ENCODE measurements at places on chromosomes 16 and 17. TPM values are rescaled to one million over a fixed set of nuclear protein-coding genes. Genes with fewer than 3 reads are reported as not detected.
A peak's percentile ranks its signal among the peaks of the same experiment; 100 is the strongest.

DNA sequence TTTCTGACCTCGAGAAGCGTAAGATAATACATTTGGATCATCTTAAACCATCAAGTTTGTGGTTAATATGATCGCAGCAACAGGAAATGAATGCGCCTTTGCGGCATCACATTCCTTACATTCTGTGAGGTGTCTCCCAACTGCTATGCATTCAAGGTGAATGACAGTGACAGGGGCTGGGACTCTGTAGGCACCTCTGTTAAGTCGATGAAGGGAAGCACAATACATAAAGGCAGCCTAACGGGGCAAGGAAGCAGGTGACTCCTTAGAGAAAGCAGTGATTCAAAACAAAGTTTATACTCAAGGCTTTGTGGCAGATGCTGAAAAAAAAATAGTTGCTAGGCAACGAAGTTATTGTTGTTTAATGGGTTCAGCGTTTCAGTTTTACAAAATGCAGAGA is 21.6 kb upstream of the EVPL start:
- DNase-seq, result no peak

GCGR gene
- total RNA-seq, result not detected

SPAG7 gene
- total RNA-seq, result 45.3 TPM

LPCAT2 gene
- 9.6 TPM for total RNA-seq

- no peak for DNase-seq
These were observed 332.1 kb downstream of the C16orf95 start for GRCh38 chr16:86984991-86985647.

- no peak for DNase-seq
These were observed 64.3 kb upstream of the RCVRN start for GRCh38 chr17:9969301-9969935.

PDILT gene
- total RNA-seq, result not detected

- DNase-seq, result no peak
These were observed 2.7 kb downstream of the LYRM1 start for GRCh38 chr16:20903116-20903898.

USP36 gene
- total RNA-seq, result 45.6 TPM

DNA sequence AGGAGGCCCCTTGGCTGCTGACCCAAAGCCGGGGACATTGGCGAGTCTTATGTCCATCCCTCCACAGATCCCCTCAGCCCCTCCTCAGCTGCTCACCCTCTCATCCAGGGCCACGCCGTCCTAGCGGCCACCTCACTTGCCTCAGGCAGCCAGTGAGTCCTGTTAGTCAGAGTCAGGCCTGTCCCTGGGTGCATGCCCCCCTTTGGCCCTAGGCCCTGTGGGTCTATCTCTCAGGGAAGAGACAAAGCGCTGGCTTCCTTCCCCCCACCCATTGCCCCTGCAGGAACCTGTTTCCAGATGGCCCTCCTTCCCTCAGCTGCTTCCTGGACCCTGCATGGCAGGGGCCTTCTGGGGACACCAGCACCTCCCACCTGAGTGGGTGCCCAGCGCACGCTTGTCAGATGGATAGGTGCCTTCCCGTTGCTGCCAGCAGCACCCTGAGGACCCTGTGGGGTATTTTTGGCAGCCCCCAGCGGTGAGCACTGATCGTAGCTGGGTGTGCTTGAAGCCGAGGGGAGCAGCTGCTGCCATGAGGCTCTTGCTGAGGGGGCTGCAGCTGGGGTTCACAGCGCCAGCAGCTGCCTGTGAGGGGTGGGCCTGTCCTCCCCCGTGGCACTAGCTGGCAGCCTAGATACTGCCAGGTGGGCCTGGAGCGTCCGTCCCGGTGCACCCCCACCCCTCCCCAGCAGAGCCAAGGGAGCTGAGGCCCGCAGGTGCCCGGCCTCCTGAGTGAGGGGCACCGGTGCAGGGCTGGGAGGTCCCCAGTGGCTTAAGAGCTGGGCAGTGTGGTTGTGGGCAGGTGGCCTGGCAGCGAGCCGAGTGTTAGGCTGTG is 8.4 kb downstream of the DBNDD1 start:
- DNase-seq, result no peak

GRCh38 chr17:48646183-48647102 is 20.3 kb upstream of the HOXB9 start:
- DNase-seq, result no peak

DNA sequence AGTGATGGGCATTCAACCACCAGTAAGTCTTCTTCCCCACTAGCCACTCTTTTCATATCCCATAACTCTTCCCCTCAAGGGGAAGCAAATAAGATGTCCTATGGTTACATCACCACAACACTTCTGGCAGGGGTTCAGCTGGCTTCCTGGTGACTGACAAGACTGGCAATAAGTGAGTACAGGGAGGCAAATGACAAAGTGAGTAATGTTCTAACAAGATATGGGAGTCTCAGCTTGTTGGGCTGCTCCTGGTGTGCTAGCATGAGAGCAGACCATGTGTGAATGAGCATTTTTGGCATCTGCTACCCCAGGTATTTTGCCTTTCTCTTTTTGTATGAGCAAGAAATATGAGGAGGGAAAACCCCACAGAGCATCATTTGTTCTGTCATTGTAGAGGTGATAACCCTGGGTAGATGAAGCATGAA is 9.9 kb downstream of the TMIGD1 start:
- peak; percentile 51 for DNase-seq

PRDM7 gene
- not detected for total RNA-seq

DNA sequence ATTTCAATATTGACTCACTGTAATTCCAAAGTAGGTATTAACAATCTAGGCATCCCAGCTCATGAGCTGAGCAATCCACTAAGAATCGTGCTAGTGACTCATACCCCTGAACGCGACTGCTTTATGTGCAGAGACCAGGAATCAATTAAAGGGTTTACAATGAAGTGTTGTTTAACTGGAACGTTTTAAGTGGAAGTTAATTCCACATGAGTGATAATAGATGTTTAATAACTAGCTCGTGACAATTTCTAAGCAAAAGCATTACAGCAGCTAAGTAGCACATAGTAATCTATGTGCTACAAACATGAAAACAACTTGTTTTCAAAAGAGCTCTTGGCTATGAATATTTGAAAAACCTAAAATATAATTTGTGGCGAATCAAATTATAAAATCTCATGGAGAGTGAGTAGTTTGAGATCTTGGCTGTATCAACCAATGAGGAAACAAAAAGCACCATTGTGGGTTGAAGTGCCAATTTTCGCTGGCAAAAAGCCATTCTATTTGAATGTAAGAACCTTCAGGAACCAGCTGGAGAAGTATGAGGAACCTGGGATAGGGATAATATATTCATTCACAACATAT is 9.4 kb downstream of the GJC1 start:
- no peak for DNase-seq

PIGS gene
- 33.1 TPM for total RNA-seq

GRCh38 chr17:61221597-61222471 is 177.8 kb upstream of the TBX2 start:
- DNase-seq, result no peak

- DNase-seq, result no peak
These were observed 9.8 kb upstream of the TNRC6C start for GRCh38 chr17:77948690-77949114.

DNA sequence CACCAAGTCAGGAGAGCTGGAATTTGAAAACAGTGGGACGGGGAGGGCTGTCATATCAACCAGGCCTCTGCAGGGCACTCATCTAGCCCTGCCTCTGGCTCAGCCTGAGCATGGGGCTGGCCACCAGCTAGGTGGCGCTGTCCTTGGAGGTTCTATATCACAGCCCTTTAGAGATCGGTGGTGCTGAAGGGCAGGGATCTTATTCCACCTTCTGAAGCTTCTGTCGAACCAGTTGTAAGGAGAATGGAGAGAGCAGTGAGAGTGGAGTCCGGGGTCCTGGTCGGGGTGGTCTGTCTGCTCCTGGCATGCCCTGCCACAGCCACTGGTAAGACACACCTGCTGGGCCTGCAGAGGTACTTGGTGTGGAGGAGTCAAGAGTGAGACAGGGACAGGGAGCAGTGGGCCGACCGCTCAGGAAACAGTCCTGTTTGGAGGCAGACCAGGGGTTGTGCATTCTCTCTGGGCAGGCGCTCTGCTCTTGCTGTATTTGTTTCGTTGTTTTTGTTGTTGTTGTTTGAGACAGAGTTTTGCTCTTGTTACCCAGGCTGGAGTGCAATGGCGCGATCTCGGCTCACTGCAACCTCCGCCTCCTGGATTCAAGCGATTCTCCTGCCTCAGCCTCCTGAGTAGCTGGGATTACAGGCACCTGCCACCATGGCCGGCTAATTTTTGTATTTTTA is at the start of gene CES3:
TSS of gene CES3 (plus strand) at position 202 of the 680 bp plus-strand sequence. CDS start at position 244, 42 bp downstream.
- no peak for DNase-seq

- no peak for DNase-seq
These were observed 52.6 kb downstream of the COX10 start for GRCh38 chr17:14121952-14122351.

PABPN1L gene
- total RNA-seq, result not detected

GRCh38 chr16:81457326-81458133 is 12.9 kb downstream of the CMIP start:
- DNase-seq, result no peak

- DNase-seq, result no peak
These were observed 7.4 kb downstream of the ZNF750 start for GRCh38 chr17:82832411-82832810.

CTCF gene
- 42.9 TPM for total RNA-seq

TEX14 gene
- total RNA-seq, result 1.3 TPM

FOXN1 gene
- total RNA-seq, result not detected

- no peak for DNase-seq
These were observed 5.8 kb upstream of the ATP2C2 start for GRCh38 chr16:84362471-84362941.

- no peak for DNase-seq
These were observed 95.2 kb upstream of the SEC14L1 start for GRCh38 chr17:77045441-77046041.

- no peak for DNase-seq
These were observed 184.9 kb upstream of the CDH11 start for GRCh38 chr16:65306722-65307121.

DNA sequence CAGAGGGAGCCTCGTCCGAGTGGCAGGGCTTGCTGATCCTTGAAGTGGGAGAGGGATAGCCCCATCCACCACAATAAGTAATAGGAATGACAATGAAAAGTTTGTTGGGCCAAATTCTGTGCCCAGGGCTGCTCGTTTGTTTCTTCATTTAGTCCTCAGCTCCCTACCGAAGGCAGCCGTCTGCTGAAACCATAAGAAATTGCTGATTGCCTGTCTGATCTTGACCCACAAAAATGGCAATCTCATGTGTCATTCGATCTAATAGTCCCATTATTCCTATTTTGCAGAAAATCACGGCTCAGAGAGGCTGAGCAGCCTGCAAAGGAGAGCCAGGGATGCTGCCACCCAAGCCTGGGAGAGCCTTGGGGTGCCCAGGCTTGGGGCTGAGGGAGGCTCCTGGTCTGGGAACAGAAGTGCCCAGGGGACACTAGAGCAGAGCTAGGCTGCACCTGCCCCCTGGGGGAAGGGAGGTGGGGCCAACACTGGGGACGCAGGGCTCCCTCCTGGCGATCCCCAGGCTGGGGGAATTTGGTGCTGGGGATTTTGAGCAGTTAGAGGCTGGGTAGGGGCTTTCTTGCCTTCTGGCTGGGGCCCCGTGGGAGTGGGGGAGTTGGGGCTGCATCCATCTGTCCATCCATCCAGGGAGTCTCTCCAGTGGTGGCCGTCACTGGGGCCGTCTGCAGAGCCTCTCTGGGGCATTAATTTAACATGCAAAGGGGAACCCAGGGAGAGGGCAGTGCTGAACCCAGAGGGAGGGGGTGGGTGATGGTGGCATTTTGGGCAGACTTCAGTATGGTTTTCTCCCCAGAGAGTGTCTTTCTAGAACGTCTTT is 53.5 kb downstream of the SOCS1 start:
- DNase-seq, result no peak

- no peak for DNase-seq
These were observed 657.8 kb downstream of the MAF start for GRCh38 chr16:78942625-78943245.

- DNase-seq, result no peak
These were observed 20.4 kb downstream of the CDR2 start for GRCh38 chr16:22353933-22354541.

CBX2 gene
- total RNA-seq, result 0.48 TPM

GRCh38 chr16:26196802-26197201 is 505.0 kb downstream of the HS3ST4 start:
- no peak for DNase-seq

EFCAB13 gene
- 8.0 TPM for total RNA-seq

DNA sequence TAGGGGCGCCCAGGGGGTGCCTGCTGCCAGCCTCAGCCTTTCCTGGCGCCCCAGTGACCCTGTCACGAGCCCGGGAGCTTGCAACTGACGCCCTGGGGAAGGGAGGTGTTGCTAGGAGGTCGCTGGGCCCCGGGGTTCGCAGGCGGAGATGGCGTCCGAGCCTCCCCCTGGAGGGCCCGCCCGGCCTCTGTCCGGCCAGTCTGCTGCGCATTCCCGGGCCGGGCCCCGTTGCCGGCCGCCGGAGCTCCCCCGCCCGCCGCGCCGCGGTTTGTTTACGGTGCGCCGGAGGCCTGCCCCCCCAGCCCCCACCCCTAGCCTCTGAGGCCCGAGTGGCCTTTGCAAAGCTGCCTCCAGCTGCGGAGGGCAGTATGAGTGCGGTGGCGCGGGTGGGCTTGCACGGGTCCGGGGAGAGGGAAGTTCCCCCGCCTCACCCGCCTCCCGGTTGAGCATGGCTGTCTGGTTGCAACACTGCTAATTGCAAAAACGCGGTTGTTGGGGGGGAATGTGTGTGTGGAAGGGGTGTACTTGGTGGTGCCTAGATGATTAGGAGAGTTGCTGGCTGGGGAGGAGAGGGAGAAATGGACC is 514 bp downstream of the THRA start:
- no peak for DNase-seq

DNA sequence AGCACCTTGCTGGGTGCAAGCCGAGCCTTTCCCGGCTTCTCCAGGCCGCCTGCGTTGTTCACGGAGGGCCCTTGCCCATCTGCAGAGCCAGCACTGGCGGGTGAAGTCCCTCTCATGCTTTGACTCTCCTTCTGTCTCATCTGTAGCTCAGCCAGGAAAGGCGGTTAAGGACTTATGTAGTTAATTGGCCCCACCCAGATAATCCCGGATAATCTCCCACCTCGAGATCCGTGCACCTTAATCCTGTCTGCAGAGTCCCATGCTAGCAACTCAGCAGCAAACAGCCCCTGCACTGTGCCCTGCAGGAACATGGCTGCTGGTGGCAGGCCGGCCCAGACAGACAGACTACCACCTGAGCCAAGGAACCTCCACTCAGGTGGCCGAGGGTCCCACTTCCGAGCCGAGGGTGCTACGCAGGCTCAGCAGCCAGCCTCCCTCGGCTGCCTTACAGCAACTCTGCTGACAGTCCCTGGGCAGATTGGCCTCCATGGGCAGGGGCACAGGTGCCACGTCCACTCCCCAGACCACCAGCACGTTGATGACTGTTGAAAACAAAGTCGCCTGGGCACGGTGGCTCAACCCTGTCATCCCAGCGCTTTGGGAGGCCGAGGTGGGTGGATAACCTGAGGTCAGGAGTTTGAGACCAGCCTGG is 16.9 kb downstream of the RAB40C start:
- DNase-seq, result no peak

All from omental fat pad (tissue), 4 donors.